Activated naive CD8-positive, alpha-beta T cell treated with anti-CD3 and anti-CD28 coated beads, Interleukin-2, amount 10 ng/mL, durations not matched to agents 7 days and 5 days (primary cell): ENCODE measurements at places on chromosomes 7 and 10.

GRCh38 chr10:33772370-33773252, 438.1 kb upstream of the NRP1 start:
- DNase-seq: no peak

DNA sequence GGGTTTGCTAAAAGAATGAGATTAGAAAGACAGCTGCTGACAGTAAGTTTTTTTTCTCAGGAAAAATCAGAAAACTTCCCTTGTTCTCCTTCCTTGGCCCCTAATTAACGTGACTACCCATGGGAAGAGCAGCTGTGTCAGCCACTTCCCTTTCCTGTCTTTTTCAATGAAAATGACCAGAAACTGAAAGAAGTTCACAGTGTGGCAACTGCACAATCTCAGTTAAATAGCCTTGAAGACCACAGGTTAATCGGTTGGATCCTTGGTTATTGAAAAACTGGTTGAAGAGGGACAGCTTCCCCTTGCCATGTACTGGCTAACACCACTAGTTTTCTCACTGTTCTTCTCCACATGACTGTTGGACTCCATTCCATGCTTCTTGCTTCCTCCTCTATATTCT, 148.8 kb upstream of the AGR3 start:
- no peak for DNase-seq

DNA sequence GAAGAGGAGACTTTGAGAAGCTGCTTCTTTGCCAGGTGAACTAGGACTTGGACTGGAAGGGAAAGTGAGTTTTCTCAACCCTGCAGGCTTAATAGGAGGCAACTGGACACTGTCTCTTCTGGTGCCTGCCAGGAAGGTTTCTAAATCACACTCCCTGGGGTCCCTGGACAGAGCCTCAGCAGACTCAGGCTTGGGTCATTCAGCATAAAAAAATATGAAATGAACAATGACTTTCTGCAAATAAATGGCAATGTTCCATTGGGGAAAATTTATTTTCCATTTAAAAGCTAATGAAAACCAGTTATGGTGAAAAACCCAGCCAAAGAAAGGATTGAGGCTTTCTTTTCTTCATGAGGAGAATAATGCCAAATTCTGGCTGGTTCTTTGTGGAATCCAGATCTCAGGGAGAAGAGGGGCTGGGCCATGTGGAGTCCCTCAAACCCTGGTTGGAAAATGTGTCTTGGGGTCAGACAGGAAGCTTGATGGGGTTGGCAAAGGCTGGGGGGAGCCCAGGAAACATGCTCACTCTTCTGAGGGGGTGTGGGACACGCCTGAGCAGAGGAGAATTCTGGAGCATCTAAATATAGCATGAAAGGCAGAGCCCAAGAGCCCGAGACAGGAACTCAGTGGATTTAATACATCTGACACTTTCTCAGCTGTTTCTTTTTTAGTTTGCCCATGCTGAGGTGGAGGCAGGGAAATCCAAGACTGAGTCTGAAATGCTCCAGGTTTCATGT, 65.2 kb upstream of the EMX2 start:
- no peak for DNase-seq

DNA sequence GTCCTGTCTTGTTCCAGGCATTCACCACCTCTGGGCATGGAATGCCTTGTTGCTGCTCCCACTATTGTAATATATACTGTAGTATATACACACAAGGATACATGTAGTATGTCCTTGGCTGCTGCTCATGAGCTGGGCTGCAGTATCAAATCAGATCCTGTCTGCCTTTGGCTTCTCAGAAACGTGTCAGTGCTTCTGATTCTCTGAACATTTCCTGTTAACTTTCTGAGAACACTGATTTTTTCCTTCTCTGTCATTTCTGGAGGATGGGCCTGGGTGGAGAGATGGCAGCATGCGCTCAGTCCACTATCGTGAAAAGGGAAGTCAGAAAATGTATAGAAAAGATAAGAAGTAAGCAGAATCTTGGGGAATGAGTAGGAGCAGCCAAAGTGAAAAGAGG, 12.2 kb downstream of the SFTPA2 start:
- DNase-seq: no peak

GRCh38 chr10:34176351-34176750, 638.7 kb downstream of the PARD3 start:
- no peak for DNase-seq

DNA sequence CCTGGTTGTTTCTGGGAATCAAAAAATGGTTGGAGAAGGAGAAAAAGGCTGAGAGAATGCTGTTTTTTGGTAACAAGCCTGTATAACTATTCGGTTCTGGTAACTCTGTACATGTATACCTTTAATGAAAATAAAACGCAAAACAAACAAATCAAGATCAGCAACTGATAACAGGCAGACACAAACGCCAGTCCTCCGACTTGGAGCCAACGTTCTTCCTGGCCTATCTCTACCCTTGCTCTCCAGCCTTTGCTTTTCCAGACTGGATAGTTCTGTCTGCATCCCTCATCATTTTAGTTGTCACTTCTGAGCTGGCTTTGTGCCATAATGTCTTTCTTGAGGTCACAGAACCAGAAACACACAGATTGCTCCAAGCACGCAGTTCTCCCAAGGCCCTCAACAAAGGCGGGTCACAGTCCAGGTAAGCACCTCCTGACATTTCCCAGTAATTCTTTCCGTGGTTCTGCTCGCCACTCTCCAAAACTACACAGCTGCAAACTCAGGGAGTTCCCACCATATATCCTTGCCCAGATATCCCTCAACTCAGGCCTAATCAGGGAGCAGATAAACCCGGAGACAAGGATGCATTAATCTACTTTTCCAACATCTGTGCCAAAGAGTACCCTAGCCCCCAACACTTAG, 20.2 kb downstream of the HIP1 start:
- no peak for DNase-seq

DNA sequence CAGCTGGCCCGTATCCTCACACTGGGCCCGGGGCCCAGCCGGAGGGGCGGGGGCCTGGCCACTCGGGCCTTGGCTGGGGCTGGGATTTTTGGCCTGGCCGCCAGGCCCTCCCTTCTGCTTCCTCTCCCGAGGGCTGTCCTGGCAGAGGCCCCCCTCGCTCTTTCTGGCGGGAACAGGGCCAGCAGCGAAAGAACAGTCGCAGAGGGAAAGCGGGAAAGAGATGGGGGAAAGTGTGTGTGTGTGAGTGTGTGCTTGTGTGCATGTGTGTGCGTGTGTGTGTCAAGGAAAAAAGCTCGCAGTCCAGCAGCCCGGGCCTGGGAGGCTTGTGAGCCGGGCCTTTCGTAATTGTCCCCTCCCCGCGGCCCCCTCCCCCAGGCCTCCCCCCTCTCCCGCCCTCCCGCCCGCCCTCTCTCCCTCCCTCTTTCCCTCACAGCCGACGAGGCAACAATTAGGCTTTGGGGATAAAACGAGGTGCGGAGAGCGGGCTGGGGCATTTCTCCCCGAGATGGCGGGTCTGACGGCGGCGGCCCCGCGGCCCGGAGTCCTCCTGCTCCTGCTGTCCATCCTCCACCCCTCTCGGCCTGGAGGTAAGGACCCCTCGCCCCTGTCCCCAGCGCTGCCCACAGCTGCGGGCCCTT, at the start of gene ELN:
TSS of gene ELN (plus strand) at position 491 of the 638 bp plus-strand sequence. CDS start at position 506, 15 bp downstream.
- no peak for DNase-seq

- DNase-seq: no peak
Measured at GRCh38 chr7:45215601-45216062, 58.0 kb downstream of the RAMP3 start.

DNA sequence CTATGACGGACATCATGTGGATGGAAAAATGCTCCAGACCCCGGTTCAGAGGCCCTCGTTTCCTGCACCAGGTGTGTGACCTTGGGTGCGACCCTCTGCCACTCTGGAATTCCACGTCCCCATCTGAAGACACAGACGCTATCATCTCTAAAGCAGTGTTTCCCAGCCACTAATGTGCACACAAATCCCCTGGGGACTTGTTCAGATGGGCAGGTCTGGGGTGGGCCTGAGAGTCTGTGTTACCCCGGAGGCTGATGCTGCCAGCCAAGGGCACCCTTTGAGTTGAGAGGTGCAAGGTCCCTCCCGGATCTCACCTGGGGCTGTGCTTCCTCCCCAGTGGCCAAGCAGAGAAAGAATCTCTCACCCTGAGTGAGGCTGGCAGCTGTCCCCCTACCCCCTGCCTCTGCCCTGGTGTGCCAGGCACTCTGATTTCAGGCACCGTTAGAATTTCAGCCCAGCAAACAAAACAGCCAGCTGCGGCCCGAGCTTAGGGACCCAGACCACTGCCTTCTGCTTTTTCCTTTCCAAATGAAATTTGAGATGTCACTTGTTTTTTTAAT, 90.0 kb downstream of the SLIT1 start:
- DNase-seq: no peak
